ENCODE measurements at places on chromosomes 12 and 14.

GRCh38 chr12:51639361-51639760, 48.3 kb downstream of the SCN8A start:
- DNase-seq: no peak
- no peak overlapping the region for H3K4me3 ChIP-seq
- no peaks in the 10 kb centered on the region for H3K27me3 ChIP-seq
- no peaks in the 10 kb centered on the region for H3K4me1 ChIP-seq
- no peak overlapping the region for H3K27ac ChIP-seq

- H3K27me3 ChIP-seq: no peaks in the 10 kb centered on the region
- H3K4me3 ChIP-seq: no peak overlapping the region
- H3K27ac ChIP-seq: no peak overlapping the region
- H3K36me3 ChIP-seq: peaks cover 11% of the 10 kb centered on the region
Measured at GRCh38 chr14:93025055-93025454, 90.7 kb downstream of the ITPK1 start.

DNA sequence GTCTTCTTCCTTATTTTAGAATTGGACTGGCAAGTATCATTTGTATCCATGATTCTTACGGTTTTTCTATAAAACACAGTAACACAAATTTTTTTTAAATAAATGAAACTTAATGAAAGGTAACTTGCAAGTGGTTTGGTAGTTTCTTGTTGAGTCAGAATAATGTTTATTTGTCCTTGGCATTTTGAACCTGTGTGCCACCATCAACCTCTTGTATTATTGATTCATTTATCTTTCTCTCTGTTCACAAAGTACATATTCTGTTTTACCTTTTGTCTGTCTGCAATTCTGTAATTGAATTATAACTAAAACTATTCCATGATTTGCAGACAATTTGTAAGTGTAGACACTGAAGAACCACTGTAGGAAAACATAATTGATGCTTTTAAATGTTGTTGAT, 54.7 kb downstream of the MIPOL1 start:
- H3K36me3 ChIP-seq: no peaks in the 10 kb centered on the region
- H3K27ac ChIP-seq: no peak overlapping the region
- no peaks in the 10 kb centered on the region for H3K4me1 ChIP-seq
- no peak overlapping the region for H3K4me3 ChIP-seq

GRCh38 chr12:92927436-92928281, 1.4 kb downstream of the EEA1 start:
- no peaks in the 10 kb centered on the region for H3K27me3 ChIP-seq
- peaks cover 11% of the 10 kb centered on the region for H3K4me1 ChIP-seq
- H3K36me3 ChIP-seq: no peaks in the 10 kb centered on the region
- H3K27ac ChIP-seq: peak overlapping the region; percentile 93

- H3K27ac ChIP-seq: no peak overlapping the region
- no peak overlapping the region for H3K4me3 ChIP-seq
- no peak for DNase-seq
- no peaks in the 10 kb centered on the region for H3K27me3 ChIP-seq
- H3K36me3 ChIP-seq: no peaks in the 10 kb centered on the region
Measured at GRCh38 chr12:12290206-12290605, 23.4 kb upstream of the LRP6 start.

DNA sequence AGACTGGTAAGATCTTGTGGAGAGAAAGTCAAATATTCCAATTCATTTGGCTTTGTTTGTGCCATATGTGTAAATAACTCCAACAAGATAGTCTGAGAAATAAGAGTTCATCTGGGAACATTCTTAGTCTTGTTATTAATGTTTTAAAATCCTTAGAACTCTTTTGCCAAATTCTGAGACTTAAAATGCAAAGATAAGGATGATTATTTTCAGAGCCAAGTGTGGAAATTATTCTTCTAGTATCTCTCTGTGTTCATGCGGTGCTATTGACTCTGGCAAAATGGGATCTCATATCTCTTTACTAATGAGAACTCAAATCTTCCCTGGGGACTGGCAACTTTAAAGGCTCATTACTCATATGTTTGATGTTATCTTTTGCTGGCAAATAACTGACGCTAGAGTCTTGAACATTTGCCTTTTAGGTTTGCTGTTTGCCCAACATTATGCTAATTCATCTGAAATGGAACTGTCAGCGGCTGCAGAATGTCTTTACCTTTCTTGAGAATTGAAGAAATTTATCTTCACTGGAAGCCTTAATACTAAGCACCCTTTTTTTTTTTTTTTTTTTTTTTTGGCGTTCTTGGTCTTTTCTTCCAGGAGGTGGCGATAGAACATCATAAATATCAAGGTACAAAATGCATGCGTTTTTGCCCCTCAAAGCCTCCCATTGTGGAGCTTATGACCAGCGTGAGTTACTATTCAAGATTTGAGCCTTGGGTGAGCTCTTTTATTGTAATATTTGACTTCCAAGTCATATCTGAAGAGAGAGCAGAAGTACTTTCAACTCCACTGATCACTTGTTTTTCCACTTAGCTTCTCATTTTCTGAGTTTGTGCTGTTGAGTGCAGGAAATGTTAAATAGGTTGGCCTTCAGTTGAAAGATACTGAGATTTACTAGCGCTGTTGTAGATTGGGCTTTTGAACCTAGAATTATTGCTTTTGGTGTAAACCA, 86.5 kb downstream of the CAND1 start:
- DNase-seq: peak; percentile 54
- no peak overlapping the region for H3K27ac ChIP-seq
- H3K4me1 ChIP-seq: peaks cover 15% of the 10 kb centered on the region

DNA sequence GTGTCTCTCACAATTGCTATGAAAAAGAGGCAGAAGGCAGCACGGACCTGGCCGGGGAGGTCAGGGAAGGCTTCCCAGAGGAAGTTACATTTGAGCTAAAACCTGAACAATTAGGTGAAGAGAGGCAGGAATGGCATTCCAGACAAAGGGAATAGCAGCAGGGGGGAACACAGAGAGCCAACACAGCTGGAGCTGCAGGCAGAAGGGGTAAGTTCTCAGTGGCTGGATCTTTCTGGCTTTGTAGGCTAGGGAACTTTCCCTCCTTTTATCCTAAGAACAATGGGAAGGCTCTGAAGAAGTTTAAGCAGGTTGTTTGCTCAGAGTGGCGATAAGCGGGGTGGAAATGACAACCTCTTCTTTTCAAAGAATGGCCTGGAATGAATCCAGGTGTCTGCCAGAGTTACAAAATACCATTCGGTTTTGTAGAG, 100.0 kb downstream of the PRIMA1 start:
- no peaks in the 10 kb centered on the region for H3K36me3 ChIP-seq
- H3K4me3 ChIP-seq: no peak overlapping the region
- H3K27me3 ChIP-seq: no peaks in the 10 kb centered on the region
- no peak overlapping the region for H3K27ac ChIP-seq

DNA sequence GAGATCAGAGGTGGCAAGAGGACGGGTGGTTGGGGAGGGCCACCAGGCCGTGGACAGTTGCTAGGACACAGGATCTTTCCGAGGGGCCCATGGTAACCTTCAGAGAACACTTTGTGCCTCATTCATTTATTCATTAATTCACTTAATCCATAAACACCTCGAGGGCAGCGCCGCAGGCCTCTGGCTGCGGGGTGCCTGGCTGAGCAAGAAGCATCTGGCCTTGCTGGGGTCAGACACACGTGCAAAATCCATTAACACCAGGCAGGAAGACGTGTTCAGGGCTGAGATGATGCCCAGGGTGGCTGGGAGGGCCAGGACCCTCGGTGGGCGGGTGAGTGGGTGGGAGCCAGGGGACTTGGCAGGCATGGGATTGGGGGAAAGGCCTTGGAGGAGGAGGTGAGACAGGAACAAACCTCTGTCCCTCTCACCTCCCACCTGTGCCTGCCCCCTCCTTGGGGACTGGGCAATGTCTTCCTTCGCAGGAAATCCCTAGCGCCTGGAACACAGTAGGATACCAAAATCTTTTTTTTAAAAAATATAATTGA, 6.6 kb upstream of the DLK1 start:
- H3K4me1 ChIP-seq: peaks cover 15% of the 10 kb centered on the region
- no peaks in the 10 kb centered on the region for H3K36me3 ChIP-seq
- H3K27ac ChIP-seq: no peak overlapping the region

DNA sequence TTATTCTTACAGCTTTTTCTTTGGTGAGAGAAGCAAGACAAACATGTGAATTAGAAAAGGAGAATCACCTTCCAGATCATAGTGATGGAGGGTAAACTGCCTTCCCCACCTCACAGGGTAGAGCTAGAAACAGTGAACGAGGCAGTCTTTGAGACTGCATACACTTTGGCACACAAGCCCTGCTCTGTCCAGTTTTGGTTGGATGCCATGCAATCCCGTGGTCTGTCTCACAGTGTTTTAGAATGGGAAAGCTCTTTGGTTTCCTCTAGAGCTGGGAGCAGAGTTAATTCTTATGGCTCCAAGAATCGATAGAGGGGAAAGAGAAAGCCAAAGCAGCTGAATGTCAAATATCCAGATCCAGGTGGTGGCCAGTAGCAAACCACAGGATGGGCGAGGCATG, 21.9 kb downstream of the TDP1 start:
- H3K4me3 ChIP-seq: no peak overlapping the region
- no peak overlapping the region for H3K27ac ChIP-seq
- H3K27me3 ChIP-seq: no peaks in the 10 kb centered on the region
- H3K4me1 ChIP-seq: no peaks in the 10 kb centered on the region
- no peak for DNase-seq

- no peaks in the 10 kb centered on the region for H3K36me3 ChIP-seq
- no peak overlapping the region for H3K4me3 ChIP-seq
- H3K27ac ChIP-seq: no peak overlapping the region
- H3K27me3 ChIP-seq: no peaks in the 10 kb centered on the region
- H3K4me1 ChIP-seq: no peaks in the 10 kb centered on the region
Measured at GRCh38 chr14:37063467-37064240, 108.8 kb downstream of the SLC25A21 start.

DNA sequence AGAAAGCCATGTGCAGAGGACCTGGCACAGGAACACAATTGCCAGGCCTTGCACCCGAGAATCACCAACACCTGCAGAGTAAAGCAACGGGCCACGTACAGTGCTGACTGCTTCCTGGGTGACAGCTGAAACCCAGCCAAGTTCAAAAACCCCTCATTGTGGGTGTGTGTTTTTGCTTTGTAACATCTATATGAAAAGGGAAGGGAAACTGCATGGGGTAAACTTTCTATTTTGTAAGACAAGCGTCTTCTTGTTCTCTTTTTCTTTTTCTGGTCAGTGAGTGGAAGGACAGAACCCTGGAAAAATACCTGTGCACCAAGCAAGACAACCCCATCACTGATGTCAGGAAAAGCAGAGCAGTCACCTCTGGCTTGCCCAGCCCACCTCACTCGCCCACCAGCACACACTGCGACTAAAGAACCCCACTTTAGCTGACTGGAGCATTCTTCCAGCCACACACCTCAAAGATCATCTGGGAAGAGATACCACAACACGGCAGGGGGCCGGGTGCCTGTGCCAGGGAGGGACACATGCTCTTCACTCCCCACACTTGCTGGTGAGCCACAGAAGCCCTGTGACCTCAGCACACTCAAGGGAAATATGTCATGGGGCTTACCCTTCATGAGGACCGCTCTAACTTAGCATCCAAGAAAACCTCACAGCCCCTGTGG, 172.3 kb downstream of the NDUFA12 start:
- DNase-seq: no peak

Data from common myeloid progenitor, CD34-positive (primary cell).